ENCODE measurements at places on chromosomes 5 and 9.
A peak's percentile ranks its signal among the peaks of the same experiment; 100 is the strongest.

- no peak for DNase-seq
Measured at GRCh38 chr5:32794086-32794485, 83.0 kb downstream of the NPR3 start.

- DNase-seq: no peak
Measured at GRCh38 chr9:92385953-92386352, 18.4 kb downstream of the OGN start.

DNA sequence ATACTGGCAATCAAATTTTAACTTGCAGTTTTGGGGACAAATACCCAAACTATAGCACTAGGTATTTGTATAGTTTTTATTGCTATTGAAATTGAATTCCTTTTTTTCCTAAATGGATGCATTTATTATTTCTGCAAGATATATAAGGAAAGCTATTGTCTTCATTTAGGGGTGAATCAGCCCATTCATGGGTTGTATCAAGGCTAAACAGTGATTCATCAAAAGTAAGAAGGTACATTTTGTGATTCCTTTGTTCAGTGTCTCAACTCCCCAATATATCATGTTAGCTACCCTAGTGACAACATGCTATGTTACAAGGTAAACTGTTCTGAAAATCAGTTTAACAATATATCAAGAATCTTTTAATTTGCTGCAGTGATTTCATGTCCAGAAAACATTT lies 185.7 kb downstream of the PLK2 start:
- no peak for DNase-seq

DNA sequence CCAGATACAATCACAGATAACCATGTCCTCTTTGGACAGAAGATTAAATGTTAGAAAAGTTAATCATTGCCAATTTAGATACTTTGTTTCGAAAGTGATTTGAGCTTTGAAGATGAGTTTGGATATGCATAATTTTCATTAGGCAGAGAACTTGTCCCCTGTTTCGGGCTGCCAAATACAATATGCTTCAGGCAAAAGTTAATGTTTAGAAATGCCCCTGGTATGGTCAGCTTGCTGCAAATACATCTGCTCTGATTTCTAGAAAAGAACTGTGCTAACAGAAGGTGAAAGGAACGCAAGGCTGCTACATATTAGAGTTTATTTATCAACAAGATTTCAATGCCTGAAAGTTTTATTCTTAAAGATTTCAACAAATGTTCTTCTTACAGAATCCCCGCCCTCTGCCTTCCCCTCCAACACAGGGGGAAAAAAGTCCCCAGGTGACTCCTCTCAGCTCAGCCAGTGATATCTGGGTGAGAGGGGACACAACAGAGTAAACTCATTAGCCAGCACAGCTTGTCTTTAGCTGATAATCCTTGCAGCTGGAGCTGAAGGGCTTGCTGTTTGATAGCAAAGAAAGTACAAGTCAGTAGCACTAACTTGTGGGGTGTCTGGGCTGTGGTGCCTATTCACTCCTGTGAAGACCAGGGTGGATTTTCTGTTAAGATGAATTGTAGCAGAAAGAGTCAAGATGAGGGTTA lies 435.7 kb downstream of the DMAC1 start:
- peak; percentile 90 for DNase-seq
